ENCODE measurements at places on chromosomes 3 and 15.

- no peak for DNase-seq
Observed at GRCh38 chr15:62856466-62857246, 185.9 kb upstream of the TPM1 start.

DNA sequence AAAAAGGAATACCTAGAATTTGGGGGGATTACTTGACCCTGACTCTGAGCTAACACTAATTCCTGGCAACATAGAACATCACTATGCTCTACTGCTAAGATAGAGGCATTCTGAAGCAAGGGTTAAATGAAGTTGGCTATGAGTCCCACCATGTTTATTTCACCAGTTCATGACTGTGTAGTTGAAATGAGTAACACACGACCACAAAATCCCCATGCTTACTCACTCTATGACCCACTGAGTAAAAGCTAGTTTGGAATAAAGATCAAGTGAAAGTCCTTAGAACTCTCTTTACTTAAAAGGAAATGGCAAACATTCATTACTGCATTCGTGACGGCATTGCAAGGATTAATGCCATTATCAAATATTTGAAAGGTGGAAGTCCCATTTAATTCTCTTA lies 47.4 kb downstream of the MRPL46 start:
- no peak for DNase-seq

GRCh38 chr3:45554006-45554666 lies 40.4 kb upstream of the LIMD1 start:
- no peak for DNase-seq

GRCh38 chr15:63221346-63221745 lies 31.9 kb downstream of the RAB8B start:
- DNase-seq = no peak

- no peak for DNase-seq
Observed at GRCh38 chr15:84961707-84962106, 19.9 kb upstream of the PDE8A start.
